IPS-NIHi11 (cell line): ENCODE measurements at places on chromosomes 6 and 20.
A peak's percentile ranks its signal among the peaks of the same experiment; 100 is the strongest.

DNA sequence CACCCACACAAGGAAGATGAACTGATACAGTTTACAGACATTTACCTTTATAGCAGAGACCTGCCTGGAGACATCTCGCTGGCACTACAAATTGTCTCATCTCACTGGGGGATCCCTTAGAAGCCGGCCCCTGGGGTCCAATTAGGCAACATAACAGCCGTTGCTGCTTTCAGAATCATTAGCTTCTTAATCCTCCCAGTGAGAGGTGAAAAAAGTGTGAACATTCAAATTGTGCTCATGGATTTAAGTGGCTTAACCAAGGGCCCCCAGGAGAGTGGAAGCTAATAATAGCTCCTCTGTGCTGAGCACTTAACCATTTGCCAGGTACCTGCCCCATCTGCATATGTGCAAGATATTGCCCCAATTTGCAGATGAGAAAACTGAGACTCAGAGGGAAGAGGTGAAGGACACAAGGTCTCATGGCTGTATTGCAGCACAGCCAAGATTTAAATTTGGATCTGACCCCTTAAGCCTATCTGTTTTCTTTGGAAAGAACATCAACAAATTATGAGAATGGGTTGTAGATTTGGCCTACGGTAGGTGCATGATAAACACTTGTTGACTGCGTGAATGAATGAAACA, 101.0 kb downstream of the EYA2 start:
- no peak for DNase-seq

- DNase-seq, result peak; percentile 85
Observed at GRCh38 chr6:41578217-41579087, 32.3 kb downstream of the FOXP4 start.

DNA sequence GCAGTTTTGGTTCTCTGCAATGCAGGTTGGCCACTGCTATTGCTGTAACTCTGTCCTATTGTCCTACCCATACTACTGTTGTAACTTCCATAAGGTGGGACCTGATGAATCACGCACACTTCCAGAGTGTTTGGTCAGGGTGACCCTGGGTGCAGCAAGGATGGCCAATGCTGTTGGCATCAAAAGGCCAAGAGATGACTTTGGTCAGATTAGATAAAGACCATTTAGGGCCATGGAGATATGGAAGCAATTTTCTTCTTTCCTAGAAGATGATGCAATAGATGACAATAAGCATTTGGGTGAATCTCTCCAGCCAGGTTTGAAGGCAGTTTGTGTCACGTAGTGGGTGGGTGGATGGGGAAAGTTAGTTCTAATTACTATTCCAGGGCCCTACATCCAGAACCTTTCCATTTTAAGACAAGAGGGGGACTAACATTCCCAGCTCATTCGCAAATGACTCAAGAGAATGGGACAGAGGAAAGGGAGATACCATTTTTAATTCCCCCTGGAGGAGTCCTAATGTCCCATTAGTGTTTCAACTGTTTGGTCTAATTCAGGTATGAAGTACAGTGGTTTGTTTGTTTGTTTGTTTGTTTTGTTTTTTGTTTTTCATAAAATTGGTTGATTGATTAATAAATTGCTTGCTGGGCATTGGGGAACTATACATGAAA, 35.6 kb downstream of the KLHL31 start:
- DNase-seq, result no peak

DNA sequence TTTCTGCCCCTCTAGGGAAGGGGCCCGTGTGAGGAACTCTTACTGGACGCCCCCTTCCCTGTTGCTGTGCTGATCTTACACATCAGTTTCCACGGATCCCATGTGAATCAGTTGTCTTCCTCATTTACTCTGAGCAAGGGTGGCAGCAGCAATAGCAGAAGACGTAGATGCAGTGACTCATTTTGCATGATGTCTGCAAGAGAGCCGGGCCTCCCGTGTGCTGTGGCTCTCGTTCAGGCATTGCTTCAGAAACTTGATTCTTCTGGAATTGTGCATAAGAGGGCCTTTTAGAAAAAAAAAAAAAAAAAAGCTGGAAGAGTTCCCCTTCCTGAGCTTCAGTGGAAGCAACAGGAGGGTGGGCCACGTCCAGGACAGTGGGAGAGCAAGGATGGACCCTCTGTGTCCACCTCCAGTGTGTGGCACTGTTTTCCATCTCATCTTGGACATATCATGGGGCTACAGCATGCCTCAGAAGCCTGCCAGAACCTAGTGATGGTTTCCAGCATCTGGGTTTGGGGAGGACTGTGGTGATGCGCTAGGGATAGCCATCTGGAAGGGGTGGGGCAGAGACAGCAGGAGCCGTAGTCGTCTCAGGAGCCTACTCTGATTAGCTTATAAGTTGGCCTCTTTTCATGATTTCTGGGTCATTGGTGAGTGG, 62.1 kb downstream of the FOXO3 start:
- no peak for DNase-seq

GRCh38 chr20:48562586-48563116, 265.1 kb downstream of the PREX1 start:
- DNase-seq, result no peak

DNA sequence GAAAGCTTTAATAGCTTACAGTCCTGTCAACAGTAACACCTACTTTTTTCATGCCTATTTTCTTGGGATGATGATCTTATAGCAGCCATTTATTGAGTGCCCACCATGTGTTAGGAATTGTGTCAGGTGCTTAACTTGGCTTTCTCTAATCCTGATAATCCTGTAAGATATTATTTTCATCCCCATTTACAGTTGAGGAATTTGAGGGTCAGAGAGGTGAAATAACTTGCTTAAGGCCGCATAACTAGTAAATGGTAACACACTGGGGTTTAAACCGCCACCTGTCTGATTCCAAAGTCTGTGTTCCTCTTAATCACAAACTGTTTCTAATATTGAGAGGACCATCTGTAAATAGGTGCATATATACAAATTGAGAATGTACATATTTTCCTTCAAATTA, 55.5 kb downstream of the NCOA3 start:
- no peak for DNase-seq

- no peak for DNase-seq
Observed at GRCh38 chr6:55643861-55644260, 64.9 kb upstream of the HMGCLL1 start.

- DNase-seq, result no peak
Observed at GRCh38 chr6:11648436-11648775, 110.9 kb downstream of the TMEM170B start.

- no peak for DNase-seq
Observed at GRCh38 chr6:90221403-90221802, 75.2 kb downstream of the BACH2 start.
